ENCODE measurements at places on chromosomes 11 and 22. TPM values are rescaled to one million over a fixed set of nuclear protein-coding genes. Genes with fewer than 3 reads are reported as not detected.

DNA sequence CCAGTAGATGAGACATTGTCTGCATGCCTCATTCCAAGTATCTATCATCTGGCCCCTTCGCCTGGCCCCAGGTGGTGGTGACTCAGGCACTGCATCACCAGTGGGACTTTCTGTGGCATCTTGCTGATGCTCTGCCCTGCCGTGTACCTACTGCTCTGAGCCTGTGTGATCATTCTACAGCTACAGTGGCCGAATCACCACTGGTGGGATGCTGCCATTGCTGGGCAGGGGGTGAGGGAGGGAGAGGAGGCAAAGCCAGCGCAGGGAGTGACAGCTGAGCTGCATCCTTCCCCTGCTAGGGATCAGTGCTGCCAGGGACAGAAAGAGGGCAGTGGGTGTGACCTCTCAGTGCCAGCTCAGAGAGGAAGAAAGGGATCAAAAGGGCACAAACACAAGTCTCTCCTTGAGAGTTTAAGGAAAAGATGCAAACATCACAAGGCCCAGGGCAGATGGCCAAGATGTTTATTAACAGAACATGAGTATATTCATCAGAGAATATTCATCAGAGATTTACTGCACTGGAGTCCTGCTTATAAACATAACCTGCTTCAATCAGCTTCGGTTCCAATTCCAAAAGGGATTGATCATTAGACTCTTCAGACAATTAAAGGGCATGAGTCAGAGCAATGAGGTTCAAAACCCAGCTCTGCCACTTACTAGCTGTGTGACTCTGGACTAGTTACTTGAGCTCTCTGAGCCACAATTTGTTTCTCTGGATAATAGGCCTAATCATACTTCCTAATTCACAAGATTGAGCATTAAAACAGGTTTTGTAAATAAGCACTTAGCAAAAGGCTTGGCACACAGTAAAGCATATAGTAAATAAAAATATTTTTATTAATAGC is 109.8 kb downstream of the NAT10 start:
- DNase-seq = no peak

The SERHL2 gene
- total RNA-seq = 0.81 TPM

The ESAM gene
- total RNA-seq = 2.8 TPM

GRCh38 chr11:83008581-83008923 is 63.1 kb downstream of the RAB30 start:
- DNase-seq = no peak

DNA sequence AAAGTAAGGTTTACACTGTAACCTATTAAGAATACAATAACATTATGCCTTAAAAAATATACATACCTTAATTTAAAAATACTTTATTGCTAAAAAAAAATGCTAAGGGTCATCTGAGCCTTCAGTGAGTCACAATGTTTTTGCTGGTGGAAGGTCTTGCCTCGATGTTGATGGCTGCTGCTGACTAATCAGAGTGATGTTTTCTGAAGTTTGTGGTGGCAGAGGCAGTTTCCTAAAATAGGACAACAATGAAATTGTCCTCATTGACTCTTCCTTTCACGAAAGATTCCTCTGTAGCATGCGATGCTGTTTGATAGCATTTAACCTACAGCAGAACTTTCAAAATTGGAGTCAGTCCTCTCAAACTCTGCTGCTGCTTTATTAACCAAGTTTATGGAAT is 97.6 kb downstream of the FAT3 start:
- DNase-seq = no peak

The APOL1 gene
- total RNA-seq = 15.3 TPM

GRCh38 chr11:119624102-119624615 is 104.8 kb downstream of the NECTIN1 start:
- no peak for DNase-seq

- no peak for DNase-seq
Measured at GRCh38 chr11:124817036-124817435, 16.8 kb upstream of the MSANTD2 start.

GRCh38 chr11:128940603-128941002 is 2.1 kb downstream of the TP53AIP1 start:
- no peak for DNase-seq

The KRTAP5-10 gene
- total RNA-seq = not detected

The PTPN5 gene
- total RNA-seq = not detected

The CBLIF gene
- total RNA-seq = not detected

DNA sequence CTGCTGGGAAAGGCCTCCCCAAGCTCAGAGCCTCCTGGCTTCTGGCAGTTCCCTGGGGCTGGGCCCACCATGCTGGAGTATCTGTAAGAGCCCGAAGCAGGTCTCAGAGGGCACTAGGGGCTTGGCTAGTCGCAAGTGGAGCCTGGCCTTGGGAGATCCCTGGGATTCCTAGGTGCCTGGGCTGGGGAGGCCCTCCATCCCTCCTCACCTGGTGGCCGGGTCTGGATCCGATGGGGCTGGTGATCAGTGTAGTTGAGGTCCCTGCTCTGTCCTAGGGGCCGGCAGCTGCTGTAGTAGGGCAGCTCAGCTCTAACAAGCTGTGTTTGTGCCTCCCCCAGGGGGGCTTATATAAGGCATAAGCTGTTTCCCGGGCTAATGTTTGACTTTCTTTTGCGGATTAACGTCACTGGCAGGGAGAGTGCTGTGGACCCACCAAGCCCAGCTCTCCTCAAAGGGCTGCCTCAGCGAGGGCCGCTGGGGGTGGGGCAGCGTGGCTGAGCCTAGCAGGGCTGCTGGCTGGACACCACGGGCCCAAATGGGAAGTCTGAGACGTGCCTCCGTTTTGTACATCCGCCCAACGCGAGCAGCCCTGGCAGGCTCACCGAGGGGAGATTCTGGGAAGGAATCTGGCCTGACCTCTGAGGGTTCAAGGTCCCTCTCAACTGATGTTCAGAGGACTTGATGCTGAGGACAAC is at the start of gene SLC22A8:
Gene SLC22A8, minus strand, starts transcription at position 321 of the 695 bp plus-strand sequence. CDS start 883 bp downstream, outside the sequence.
- no peak for DNase-seq
